Inflammatory macrophage treated with lipopolysaccharide for 4 hours (primary cell): ENCODE measurements at places on chromosomes 2 and 18.

DNA sequence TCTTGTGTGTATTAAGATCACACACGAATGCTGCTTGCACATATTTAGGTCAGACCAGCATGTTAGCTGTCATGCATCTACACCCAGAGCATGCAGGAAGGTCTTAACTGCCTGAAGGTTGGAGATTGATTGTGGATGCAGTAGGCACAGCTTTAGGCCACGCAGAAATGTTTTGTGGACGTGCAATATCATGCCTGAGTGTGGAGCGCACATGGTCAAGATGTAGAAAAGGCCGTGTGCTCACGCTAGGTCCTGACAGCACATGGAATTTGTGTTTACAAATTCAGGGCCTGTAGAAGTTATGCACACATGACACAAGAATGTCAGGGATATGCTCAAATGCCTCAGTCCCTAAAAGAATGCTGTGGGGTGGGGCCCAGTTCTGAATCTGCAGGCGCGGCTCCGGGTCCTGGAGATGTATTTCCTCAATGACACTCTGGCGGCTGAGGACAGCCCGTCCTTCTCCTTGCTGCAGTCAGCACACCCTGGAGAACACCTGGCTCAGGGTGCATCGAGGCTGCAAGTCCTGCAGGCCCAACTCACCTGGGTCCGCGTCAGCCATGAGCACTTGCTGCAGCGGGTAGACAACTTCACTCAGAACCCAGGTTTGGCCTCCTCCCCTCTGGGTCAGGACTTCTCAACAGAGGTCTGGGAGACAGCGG lies 27.9 kb downstream of the MARCO start:
- no peak for DNase-seq

DNA sequence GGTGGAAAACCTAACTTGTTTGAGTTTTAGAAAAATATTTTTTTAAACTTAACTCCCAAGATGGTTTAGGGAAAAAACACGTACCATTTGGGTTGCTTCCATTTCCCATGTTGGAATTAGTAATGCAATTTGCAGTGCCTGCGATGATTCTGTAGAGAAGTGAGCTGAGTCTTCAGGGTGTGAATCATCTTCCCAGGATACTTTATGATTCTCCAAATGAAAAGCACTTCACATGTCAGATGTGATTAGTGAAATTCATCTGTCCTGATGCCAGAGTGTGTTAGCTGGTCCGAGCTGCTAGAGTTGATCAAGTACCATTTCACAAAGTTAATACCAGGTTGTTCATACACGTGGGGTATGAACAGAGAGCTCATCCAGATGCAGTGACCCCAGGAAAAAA lies 59.1 kb downstream of the ACOXL start:
- no peak for DNase-seq

GRCh38 chr18:79447703-79448367 lies 52.1 kb downstream of the NFATC1 start:
- DNase-seq, result no peak

DNA sequence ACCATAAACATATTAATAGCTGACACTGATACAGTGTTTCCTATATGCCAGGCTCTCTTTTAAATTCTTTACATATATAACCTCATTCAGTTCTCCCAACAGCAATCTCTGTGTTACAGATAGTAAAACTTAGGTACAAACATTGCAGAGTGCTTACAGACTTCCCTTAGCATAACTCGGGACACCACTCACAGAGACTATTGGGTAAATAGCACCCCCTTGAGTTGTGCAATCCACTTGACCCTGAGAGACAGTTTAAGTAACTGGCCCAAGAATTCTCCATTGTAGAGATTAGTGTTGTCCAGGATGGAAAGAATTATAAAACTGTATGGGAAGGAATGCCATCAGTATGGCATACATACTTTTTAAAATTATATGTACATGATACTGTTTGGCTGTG lies 110.1 kb downstream of the POLE4 start:
- no peak for DNase-seq

GRCh38 chr2:121153516-121153915 lies 131.5 kb downstream of the TFCP2L1 start:
- DNase-seq, result no peak

GRCh38 chr2:152134488-152135280 lies 35.8 kb upstream of the CACNB4 start:
- no peak for DNase-seq

- no peak for DNase-seq
Measured at GRCh38 chr2:191749181-191749540, 71.2 kb downstream of the NABP1 start.

DNA sequence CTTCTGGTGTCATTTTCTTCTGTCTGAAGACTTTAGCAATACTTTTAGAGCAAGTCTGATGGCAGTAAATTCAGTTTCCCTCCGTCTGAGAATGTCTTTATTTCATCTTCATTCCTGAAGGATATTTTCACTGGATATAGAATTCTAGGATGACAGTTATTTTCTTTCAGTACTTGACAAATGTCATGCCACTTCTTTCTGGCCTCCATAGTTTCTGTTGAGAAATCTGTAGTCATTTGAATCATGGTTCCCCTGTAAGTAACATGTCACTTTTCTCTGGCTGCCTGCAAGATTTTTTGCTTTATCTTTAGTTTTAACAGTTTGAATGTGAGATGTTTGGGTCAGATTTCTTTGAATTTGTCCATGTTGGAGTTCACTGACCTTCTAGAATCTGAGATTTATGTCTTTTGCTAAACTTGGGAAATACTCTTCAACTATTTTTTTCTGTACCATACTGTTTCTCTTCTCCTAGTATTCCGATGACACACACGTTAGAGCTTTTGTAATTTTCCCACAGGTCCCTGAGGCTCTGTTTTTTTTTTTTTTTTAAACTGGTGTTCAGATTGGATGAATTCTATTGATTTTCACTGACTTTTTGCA lies 30.2 kb downstream of the RMND5A start:
- no peak for DNase-seq

DNA sequence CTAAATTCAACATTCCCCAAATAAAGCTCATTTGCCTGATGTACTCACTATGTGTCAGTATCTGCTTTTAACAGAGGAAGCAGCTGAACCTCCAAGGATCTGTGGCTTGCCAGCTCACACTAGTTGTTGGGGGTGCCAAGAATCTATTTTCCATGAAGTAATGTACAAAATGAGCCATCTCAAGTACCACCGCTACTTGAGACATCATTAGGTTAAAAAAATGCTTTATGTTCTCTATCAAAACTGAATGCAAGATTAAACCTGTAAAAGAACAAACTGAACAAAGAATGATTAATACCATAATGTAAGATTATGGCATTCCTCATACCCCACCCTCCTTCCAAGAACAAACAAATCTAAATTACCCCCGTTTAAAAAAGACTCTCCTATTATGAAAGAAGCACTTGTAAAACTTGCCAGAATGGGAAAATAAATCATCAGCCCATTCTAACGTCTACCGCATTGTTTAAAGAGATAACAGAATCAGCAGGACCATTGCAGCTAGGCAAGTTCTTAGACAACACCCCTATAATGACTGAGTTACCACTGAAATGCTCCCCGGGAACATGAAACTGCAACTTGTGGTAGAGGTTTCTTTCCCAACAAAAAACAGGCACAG lies 471.6 kb downstream of the DLGAP1 start:
- DNase-seq, result no peak

DNA sequence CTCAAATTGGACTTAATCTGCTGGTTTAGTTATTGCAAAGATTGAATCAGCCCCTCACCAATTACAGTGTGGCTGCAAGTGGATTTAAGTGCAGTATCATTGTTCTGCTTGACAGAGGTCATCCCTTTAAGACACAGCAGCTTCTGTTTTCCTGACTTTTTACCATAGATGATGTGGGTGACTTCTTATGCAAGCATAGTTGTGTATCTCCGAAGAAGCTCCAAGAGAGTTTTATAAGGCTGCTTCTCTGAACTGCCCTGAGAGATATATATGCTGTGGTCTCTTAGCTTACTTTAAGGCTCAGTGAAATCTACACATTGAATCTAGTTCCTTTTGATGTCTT lies 3.5 kb downstream of the TRIB2 start:
- DNase-seq, result peak; percentile 55

DNA sequence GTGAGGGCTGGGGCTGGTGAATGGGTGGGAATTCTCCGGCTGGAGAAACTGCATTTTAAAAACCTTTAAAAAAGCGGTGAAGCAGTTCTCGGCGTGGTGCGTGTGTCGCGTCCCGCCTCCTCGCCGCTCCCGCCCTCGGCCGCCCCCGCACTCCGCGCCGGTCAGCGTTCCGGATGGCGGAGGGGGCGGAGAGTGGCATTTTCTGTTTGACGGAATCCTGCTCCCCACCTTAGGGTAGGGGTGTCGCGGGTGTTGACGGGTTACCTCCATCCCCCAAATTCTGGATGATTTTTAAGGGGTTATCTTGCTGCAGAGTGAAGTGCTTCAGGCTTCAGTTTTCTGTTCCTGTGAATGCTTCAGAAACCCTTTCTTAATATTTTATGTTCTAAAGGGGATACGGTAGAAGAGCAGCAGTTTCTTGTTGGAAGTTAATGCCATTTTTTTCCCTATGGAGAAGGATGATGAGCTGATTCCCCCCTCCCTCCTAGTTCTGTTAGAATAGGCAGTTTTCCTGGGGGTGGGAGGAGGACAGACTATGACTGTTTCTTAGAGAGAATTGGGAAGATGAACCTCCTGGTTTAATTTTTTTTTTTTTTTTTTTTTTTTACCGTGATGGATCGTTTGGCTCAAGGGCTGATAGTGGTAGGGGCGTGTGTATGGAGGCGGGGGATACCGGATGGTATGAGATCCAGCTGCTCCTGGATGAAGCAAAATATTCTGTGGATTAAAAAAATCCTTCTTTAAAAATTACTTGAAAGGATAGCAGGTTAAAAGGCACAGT lies 756 bp downstream of the ABI2 start:
- DNase-seq, result peak; percentile 27

DNA sequence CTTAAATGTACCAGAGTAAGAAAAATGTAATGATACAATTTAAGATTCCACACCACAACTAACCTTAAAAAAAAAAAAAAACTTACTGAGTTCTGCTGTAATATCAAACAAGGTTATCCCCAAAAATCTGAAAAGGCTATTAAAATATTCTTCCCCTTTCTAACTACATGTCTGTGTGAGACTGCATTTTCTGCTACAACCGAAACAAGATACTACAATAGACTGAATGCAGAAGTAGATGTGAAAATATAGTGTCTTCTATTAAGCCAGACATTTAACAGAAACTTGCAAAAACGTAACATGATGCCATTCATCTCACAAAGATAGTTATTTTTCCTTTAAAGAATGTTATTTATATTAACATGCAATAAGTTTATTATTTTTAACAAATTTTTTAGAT lies 16.2 kb downstream of the SS18 start:
- peak; percentile 36 for DNase-seq

DNA sequence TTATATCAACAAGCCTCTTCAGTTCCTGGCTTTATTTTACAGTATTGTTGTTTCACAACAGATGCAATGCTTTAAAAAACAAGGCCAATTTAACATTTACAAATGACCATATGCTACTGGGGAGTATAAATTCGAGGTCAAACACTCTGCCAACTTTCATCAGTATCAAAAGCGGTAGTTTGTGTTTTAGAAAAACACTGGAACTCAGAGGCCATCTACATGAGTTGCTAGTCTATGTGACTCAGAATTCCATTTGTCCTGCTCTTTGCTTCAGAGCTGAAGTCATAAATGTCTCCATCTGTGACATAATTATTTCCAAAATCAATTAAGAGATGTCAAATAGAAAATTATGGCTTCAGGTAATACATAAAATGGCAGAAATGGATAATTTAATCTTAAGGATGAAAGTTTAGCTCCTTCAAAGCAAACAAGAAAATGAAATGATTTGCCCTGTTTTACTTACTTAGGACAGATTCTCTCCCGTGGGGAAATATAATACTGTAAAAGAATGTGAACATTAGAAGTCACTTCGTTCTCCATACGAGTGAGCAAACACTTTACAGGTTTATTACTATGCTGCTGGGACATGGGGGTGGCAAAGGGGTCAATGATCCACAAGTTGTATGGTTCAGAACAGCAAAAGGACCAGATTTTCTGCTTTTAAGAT lies 3.7 kb downstream of the MEX3C start:
- DNase-seq, result no peak

GRCh38 chr2:241894056-241894641 lies 24.6 kb downstream of the RTP5 start:
- DNase-seq, result no peak

GRCh38 chr18:62458868-62459716 lies 63.7 kb upstream of the ZCCHC2 start:
- DNase-seq, result no peak

DNA sequence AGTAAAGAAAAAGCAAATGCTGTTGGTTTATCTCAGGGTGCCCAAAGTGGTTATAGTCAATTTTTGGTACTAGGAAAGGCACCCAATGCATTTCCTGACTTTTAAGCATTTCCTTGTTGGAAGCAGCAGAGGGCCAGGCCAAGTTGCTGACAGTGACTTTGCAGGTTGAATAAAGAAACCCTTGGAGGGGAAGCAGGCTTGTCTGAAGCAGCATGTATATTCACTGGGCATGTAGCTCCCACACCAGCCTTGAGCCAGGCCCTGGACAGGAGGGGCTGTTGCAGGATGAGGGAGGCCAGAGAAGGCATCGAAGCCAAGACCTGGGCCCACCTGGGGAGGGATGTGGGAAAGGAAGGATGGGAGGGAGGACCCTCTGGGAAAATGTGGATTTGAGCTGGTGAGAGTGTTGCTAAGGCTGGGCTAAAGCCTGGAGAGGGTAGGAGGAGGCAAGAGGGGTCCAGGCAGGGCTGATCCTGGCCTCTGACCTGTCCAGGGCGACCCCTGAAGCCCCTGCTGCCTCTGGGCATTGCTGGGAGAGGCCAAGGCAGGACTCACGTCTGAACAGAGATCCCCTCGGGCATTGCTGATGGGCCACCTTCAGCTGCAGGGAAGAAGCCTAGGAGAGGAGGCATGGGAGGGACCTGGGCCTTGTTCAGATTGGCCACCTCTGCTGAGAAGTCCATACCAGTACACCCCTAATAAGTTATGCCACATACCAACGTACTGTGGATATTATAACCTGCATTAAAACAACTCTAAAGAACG lies 79.6 kb downstream of the STPG4 start:
- no peak for DNase-seq

GRCh38 chr2:64139956-64140355 lies 4.3 kb downstream of the PELI1 start:
- DNase-seq, result no peak

DNA sequence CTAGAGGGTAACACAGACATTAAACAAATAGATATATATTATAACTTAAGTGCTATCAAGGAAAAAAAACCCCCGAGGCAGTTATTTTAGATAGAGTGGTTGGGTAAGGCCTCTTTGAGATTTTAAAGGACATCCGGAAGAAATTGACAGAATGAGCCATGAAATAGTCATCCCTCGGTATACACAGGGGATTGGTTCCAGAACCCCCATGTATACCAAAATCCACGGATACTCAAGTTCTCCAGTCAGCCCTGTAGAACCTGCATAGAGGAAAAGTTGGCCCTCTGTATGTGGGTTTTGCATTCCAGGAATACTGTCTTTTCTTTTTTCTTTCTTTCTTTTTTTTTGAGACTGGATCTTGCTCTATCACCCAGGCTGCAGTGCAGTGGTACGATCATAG lies 2.0 kb downstream of the DHX57 start:
- DNase-seq, result no peak

DNA sequence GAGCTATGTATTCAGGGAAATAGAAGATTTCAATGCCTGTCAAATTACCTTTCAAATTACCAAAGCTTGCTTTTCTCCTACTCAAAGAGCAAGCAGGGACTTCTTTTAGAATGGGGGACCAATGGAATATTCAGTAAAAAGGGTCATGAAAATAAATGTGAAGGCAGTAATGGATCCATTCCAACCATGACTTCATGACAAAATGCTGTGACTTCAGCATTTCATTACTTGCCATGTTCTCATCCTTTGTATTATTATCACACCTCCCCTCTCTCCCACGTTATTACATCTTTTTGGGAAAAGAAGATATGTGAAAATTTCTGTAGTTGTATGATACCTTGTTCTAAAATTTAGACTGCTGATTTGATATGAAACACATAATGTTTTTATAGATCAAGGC lies 864.0 kb upstream of the FSHR start:
- DNase-seq, result no peak
